ENCODE measurements at places on chromosomes 16 and 17.

GRCh38 chr17:6393351-6393952 lies 41.5 kb downstream of the AIPL1 start:
- no peak for DNase-seq

GRCh38 chr16:66426112-66427035 lies 721 bp upstream of the BEAN1 start:
- DNase-seq, result peak; percentile 21

GRCh38 chr16:59259074-59259949 lies 525.2 kb upstream of the GOT2 start:
- DNase-seq, result peak; percentile 38

GRCh38 chr16:75727221-75727620 lies 931 bp upstream of the CPHXL start:
- DNase-seq, result no peak

DNA sequence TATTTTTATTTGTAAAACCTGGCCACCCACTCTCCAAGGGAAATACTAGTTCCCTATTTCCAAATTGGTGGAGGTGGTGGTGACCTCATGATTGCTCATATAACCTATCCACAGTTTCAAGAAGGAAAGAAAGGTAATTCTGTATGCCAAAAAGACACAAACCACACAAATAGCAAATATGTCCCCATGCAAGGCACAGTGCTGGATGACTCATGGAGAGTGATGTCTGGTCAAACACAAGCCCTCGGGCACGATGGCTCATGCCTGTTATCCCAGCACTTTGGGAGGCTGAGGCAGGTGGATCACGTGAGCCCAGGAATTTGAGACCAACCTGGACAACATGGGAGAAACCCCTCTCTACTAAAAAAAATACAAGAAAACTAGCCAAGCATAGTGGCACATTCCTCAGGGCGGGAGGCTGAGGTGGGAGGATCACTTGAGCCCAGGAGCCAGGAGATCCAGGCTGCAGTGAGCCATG lies 64.2 kb downstream of the GNA13 start:
- no peak for DNase-seq

DNA sequence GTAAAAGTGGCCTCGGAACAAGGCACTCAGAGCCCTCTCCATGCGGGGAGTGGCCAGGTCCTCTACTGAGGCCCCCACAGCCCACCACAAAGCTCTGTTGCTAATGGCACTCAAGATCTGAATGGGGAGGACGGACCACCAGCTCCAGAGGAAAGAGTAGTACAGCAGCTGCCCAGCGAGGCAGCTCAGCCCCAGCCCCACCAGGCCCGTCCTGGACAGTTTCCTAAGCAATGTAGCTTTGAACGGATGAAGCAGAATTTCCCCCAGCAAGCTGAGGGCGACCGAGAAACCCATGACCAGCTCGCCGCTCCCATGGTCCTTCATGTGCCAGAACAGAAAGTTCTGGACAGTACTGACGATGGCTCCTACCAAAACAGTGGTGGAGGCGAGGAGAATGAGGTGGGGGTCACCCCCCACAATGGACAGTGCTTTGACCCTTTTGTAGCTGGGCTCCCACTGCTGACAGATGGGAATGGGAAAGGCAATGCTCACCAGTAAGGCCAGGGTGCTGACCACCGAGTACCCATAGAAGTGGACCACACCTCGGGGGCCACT lies 1.5 kb downstream of the MFSD6L start:
- no peak for DNase-seq

Measured in activated T-cell treated with anti-CD3 and anti-CD28 coated beads, Interleukin-2, amount 50 U/mL, for 48 hours (primary cell).